ENCODE measurements at places on chromosomes 11 and 22.

DNA sequence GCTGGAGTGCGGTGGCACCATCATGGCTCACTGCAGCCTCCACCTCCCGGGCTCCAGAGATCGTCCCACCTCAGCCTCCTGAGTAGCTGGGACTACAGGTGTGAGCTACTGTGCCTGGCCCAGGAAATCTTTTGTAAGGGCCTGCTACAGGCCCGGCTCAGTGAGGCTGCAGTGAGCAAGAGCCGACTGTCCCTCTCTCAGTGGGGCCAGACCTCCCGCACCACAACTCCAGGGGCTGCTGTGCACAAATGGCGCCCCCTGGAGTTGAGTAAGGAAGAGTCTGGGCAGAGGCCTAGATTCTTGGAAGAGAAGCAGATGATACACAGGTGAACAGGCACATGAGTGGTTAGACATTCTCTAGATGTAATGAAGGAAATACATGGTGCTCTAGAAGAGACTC, 7.0 kb downstream of the SERHL2 start:
- DNase-seq: peak; percentile 17

DNA sequence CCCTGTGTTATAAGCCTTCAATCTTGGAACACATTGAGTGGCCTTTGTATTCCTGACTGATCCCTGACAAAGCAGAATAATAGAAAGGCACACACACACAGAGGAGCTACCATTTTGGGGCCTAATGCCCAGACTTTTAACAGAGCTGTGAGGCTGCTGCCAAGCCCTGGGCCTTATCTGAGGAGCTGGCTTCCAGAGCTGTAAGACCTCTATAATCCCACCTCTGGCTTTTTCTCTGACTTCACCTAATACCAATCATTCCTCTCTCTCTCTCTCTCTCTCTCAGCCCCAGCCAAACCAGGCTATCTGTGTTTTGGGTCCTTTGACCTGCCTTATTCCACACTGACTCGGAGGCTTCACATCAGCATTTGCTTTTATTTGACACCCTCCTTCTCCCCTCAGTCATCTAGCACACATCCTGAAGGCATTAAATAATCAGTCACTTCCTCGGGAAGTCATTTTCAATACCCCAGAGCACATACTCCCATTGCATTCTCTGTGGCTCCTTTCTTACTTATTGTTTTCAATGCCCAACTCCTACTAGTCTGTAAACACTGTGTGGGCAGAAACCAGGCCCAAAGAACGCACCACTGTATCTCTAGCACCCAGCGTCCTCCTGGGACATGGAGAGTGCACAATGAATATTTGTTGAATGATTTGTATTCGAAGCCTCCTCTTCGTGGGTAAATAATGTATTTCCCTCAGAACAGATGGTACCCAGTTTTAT, 21.2 kb upstream of the TRIM44 start:
- DNase-seq: no peak

- DNase-seq: peak; percentile 94
Observed at GRCh38 chr11:554428-555226, 5.9 kb downstream of the LMNTD2 start.

DNA sequence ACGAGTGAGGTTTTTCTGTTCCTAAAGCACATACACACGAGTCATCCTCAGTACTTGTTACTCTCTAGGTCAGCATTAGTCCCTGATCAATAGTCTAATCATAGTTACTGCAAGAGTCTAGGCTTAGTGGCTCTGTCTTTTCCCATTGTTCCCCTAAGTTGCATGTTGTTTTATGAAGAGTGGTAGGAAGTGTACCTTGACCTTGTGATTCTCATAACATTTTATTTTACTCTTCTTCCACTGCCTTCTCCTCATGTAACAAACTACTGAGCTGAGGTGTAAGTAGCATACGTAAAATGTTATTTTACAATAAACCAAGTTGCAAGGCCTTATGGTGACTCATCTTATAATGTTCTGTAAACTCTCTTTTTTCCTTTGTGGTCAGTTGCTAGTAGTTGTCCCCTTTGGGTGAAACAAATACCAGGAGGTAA, 15.0 kb downstream of the METTL15 start:
- DNase-seq: no peak

Measured in NCI-H1930 (cell line).